NCI-H226 (cell line): ENCODE measurements at places on chromosomes 7 and 10.

GRCh38 chr10:62459072-62459471 lies 84.9 kb downstream of the ZNF365 start:
- DNase-seq, result no peak

GRCh38 chr10:74029943-74030342 lies 32.0 kb downstream of the VCL start:
- DNase-seq, result no peak

DNA sequence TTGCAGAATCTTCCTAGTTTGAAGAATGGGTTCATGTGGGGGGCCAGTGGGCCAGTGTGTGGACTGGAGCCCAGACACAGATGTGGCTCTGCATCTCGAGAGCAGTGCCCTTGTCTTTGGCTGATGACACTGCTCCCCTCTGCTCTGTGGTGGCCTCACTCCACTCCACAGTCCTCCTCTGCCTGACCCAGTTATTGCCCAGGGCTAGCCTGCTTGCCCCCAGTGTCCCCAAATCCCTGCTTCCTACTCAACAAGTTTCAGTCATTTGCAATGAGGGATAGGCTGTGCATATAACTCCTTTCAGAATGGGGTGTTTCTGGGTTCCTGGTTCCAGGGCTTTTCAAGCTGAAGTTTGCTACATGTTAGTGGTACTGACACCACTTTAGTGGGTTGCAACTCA lies 177.5 kb downstream of the SNX10 start:
- DNase-seq, result no peak

- DNase-seq, result no peak
These were observed 25.2 kb downstream of the DNAJB12 start for GRCh38 chr10:72329290-72330068.

GRCh38 chr10:49761789-49762565 lies at the start of gene OGDHL:
Gene OGDHL (minus strand): TSS chr10:49762323. CDS start chr10:49758592, 3,731 bp downstream.
- DNase-seq, result peak; percentile 27

- no peak for DNase-seq
These were observed 106.9 kb downstream of the AOAH start for GRCh38 chr7:36617408-36617807.

- no peak for DNase-seq
These were observed 21.4 kb upstream of the ZNF862 start for GRCh38 chr7:149816794-149817193.

- DNase-seq, result no peak
These were observed 22.1 kb upstream of the SYPL1 start for GRCh38 chr7:106134241-106134640.

DNA sequence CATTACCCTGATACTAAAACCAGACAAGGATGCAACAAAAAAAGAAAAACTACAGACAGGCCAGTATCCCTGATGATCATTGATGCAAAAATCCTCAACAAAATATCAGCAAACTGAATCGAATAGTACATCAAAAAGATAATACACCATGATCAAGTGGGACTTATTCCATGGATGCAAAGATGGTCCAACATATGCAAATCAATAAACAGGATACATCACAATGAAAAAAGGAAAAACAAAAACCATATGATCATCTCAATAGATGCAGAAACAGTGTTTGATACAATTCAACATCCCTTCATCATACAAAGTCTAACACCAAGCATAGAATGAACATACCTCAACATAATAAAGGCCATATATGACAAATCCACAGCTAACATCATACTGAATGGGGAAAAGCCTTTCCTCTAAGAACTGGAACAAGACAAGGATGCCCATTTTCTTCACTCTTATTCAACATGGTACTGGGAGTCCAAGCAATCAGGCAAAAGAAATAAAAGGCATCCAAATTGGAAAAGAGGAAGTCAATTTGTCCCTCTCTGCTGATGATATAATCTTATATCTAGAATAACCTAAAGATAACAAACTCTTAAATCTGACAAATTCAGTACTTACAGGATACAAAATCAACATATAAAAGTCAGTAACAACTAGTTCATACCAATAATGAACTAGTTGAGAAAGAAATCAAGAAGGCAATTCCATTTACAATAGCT lies 48.8 kb upstream of the ASAH2 start:
- DNase-seq, result no peak
